Daoy (cell line): ENCODE measurements at places on chromosomes 12 and 14. TPM values are rescaled to one million over a fixed set of nuclear protein-coding genes. Genes with fewer than 3 reads are reported as not detected.

Gene NR4A1
- 1.1 and 5.1 TPM in 2 replicates for total RNA-seq

Gene FBXL14
- total RNA-seq: 12.6 and 15.4 TPM in 2 replicates

Gene INHBE
- 0.80 and 1.6 TPM in 2 replicates for total RNA-seq

Gene TC2N
- total RNA-seq: 3.1 and 5.7 TPM in 2 replicates

Gene RBM23
- total RNA-seq: 105 and 120 TPM in 2 replicates

Gene IRAK3
- 0.09 and 0.17 TPM in 2 replicates for total RNA-seq

Gene BDKRB1
- total RNA-seq: 0.97 and 1.5 TPM in 2 replicates

Gene KRT2
- 0.03 and 0.40 TPM in 2 replicates for total RNA-seq

Gene EPS8
- total RNA-seq: 21.1 and 31.6 TPM in 2 replicates

Gene KRT75
- 1.1 and 2.7 TPM in 2 replicates for total RNA-seq

Gene ENO2
- 9.0 and 13.4 TPM in 2 replicates for total RNA-seq

Gene OR6J1
- total RNA-seq: not detected in 2 replicates

Gene MYO1H
- not detected in 2 replicates for total RNA-seq

Gene MGST1
- 44.5 and 56.7 TPM in 2 replicates for total RNA-seq

Gene DIO3
- not detected in 2 replicates for total RNA-seq

Gene WNT5B
- 58.7 and 72.9 TPM in 2 replicates for total RNA-seq

Gene SLC7A8
- total RNA-seq: 0.91 TPM in 1 of 2 replicates, not detected in the other

Gene ZNF740
- 10.9 and 12.0 TPM in 2 replicates for total RNA-seq

Gene PLEK2
- 12.8 and 17.0 TPM in 2 replicates for total RNA-seq

Gene KRT86
- 0.40 and 0.65 TPM in 2 replicates for total RNA-seq

Gene SIX4
- 13.9 and 20.6 TPM in 2 replicates for total RNA-seq

Gene MMP17
- total RNA-seq: 3.1 and 11.4 TPM in 2 replicates

Gene C12orf42
- not detected in 2 replicates for total RNA-seq

Gene TMEM30B
- total RNA-seq: not detected in 2 replicates

Gene FERMT2
- total RNA-seq: 121 and 131 TPM in 2 replicates

Gene TMEM119
- total RNA-seq: 0.57 and 1.1 TPM in 2 replicates
